ENCODE measurements at places on chromosomes 6 and 20.
A peak's percentile ranks its signal among the peaks of the same experiment; 100 is the strongest.

DNA sequence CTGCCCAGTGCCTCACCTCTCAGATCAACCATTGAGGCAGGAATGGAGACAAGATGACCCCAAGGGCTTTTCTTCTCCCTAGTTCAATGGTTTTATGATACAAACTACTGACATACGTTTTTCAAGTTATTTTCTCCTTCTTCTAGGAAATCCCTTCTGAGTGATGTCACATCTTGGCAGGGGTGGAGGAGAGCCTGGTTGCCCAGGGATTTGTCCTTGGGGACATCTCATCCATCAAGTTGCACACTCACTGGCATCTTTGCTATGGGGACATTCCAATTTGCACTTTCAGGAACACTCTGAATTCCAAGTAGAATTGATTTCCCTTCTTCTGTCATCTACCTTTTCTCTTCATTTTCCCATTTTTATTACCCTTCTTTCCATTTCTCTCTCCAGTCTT, 9.9 kb downstream of the ZFP57 start:
- no peak for DNase-seq

- DNase-seq = no peak
Measured at GRCh38 chr6:36845233-36845632, 6.0 kb upstream of the CPNE5 start.

- no peak for DNase-seq
Measured at GRCh38 chr6:155313602-155314091, 637 bp downstream of the TFB1M start.

DNA sequence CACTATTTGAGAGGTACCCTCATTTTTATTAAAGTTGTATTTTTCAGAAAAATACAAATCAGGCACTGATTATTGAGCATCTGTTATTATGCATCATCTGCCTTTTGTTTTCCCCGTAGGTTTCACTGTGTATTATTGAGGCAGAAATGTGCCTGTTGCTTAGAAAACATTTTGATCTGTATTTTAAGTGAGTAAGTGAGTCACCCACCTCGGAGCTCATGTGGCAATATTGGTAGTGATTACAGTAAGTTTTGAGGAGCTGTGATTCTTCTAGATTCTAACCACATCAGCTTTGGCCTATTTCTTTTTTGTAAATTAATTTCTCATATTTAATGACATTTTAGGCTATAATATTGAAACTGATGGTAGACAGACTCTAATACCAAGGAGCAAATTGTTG, 59.6 kb upstream of the LAMP5 start:
- no peak for DNase-seq

- DNase-seq = no peak
Measured at GRCh38 chr20:61449916-61450315, 197.9 kb downstream of the CDH4 start.

- no peak for DNase-seq
Measured at GRCh38 chr6:14658886-14659561, 541.5 kb downstream of the CD83 start.

DNA sequence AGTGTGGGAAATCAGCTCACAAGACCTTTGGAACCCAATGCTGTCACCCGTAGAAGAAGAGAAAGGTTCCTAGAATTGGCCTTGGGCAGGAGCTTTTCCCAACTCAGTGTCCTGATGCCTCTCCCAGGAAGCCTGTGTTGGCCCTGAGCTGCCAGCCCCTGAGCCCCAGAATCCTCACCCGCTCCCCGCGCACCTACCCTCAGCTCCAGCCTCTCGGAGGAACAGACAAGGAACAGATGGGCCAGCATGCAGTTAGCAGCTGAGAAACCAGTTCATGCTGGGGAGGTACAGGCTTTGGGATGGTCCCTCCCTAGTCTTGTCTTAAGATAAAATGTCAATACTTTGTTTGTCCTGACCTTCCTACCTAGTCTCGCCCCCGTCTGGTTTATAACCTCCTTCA, 121.9 kb upstream of the CDH4 start:
- no peak for DNase-seq

DNA sequence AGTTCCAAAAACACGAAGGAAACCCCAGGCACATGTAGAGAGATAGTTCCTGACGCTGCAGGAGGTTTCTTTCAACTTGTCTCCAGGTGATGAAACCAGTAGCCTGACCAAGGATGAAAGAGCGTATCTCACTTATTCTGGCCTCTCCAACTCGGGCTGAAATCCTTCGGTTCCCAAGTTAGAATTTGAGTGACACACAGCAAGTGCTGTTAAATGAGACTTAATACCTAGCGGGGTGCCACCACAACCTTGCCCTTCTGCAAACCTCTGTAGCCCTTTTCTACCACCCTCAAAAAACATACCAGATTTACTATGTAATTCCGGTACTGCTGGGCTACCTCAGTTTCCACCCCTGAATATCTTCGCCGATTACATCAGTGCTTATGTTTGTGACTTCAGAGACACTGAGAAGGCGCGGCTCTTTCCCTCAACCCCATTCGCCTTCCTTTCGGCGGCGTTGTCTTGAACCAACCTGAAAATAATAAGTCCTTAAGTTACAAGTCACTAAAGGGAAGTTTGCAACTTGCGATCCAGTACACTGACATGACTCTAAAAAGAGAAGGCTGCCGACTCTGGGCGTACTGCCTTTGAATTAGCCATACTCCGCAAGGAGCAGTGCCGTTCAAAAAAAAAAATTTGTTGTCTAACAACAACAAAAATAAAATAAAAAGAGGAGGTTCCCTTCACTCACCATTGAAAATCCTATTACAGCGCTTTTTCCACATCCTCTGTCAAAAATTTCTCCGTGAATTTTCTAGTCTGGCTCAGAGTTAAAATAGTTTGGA, 194.9 kb upstream of the ZNF184 start:
- no peak for DNase-seq

GRCh38 chr6:132675749-132676148, 16.8 kb upstream of the TAAR1 start:
- DNase-seq = no peak

GRCh38 chr6:119241111-119241465, 108.5 kb downstream of the MAN1A1 start:
- DNase-seq = no peak

DNA sequence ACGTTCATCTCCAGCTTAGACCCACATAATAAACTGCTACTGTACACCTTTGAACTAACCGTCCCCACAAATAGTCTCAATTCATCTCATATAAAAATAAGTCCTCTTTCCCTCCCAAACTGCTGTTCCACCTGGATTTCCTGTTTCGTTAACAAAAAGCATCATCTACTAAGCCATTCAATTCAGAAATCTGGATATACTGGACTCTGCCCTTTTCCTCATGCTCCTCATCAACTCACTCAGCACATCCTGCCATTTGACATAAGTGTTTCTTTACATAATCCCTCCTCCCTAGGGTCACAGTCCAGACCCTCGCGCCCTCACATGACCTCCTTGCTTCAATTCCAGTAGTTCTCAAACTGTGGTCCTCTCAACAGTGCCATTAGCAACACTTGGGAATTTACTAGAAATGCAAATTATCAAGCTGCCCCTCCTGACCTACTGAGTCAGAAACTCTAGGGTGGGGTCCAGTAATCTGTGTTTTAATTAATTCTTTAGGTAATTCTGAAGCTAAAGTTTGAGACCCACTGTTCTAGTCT, 4.5 kb downstream of the MKKS start:
- no peak for DNase-seq

- no peak for DNase-seq
Measured at GRCh38 chr6:134756374-134757025, 193.4 kb downstream of the ALDH8A1 start.

DNA sequence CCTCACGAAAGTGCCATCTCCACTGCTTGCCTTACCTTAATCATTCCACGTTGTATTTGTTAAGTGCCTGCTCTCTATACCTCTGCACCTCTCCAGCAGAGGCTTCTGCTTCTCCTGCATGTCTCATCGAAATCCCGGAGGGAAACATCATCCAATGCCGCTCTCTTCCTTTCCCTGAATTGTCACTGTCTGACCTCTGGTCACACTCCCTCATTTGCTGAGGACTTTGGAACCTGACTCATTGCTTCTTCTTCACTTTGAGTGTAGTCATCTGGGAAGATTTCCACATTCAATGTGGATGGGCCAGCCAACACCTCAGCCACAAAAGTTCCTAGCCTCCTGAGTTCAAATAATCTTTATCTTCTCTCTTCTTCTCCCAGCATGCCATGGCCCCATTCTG, 78.9 kb upstream of the BEND6 start:
- DNase-seq = no peak

GRCh38 chr6:102571236-102571908, 1177.9 kb downstream of the GRIK2 start:
- DNase-seq = no peak

- no peak for DNase-seq
Measured at GRCh38 chr20:40291493-40292135, 397.4 kb downstream of the MAFB start.

DNA sequence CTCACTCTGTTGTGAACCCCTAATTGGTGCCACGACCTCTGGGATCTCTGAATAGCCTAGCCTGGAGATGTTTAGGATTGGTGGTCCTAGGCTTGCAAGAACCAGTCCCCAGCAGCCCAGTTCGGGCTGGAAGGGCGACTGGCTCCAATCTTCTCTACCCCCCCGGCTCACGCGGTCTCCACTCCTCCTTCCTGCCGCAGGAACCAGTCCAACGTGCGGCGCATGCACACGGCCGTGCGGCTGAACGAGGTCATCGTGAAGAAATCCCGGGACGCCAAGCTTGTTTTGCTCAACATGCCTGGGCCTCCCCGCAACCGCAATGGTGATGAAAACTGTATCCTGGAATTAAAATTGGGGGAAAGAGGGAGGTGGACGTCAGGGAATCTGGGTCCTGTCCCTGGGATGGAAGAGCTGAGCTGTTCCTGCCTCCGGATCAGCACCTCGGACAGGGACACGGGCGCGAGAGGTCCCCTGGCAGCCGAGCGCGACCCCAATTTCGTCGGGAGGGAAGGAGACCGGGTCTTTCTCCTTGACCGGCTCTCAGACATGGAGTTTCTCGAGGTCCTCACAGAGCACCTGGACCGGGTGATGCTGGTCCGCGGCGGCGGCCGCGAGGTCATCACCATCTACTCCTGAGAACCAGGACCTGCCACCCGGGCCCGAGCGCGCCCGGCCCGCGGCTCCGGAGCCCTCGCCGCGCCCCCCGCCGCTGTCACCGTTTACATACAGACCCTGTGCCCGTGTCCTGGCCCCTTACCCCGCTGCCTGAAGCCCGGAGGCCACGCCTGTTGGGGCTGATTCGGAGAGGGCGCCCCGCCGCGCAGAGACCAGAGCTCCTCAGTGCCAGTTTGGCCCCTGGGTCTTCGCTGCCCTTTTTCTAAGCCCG, 28.2 kb downstream of the SLC12A5 start:
- no peak for DNase-seq

GRCh38 chr6:166650047-166650446, 23.0 kb upstream of the RPS6KA2 start:
- DNase-seq = no peak

DNA sequence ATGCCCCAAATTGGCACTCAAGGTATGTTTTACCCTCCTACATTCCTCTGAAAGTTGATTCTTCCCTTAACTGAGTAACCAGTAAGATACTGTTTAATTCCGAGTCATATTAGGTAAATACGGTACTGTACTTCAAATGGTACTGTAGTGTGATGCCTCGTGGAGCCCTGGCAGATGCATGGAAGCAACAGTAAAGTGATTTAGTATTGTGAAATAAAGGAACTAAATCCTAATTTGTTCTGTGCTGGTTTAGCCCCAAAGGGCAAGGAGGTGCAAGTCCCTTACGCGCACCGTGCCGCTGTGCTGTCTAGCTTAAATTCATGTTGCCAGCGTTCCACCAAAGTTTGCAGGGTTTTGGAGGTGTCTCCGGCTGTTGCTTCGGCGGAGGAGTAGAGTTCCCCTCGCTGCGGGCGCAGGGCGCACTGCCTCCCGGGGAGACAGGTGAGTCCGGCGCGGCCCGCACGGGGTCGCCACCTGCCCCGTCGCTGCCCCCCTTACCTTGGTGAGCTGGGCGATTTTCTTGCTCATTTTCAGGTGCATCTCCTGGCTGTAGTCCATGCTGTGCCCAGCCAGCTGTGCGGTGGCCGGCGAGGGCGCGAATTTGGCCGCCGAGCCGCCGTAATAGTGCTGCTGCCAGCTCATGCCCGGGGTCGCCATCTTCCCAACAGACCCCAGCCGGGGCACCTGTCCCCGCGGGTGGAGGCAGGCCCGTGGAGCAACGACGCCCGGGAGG, 655 bp downstream of the FAM184A start:
- DNase-seq = peak; percentile 60

DNA sequence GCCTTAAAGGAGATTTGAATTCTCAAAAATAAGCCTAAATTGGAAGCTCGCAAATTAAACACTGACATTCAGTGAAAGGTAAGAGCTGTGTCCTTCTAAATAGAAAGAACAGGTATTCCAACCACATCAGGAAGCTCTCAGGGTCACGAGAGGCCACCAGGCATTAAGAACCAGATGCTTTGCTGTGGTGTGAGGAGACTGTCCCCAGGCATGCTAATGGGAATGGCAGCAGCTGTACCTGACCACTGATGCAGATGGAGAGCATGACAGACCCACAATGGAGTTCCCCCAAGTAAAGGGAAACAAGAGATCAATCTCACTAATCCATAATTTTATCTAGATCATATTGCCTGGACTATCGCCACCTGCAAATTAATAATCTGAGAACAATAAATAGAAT, 658.9 kb upstream of the NOX3 start:
- DNase-seq = no peak

- no peak for DNase-seq
Measured at GRCh38 chr6:159646733-159647132, 46.3 kb downstream of the SOD2 start.

- peak; percentile 28 for DNase-seq
Measured at GRCh38 chr6:2209226-2209809, 36.1 kb downstream of the GMDS start.

DNA sequence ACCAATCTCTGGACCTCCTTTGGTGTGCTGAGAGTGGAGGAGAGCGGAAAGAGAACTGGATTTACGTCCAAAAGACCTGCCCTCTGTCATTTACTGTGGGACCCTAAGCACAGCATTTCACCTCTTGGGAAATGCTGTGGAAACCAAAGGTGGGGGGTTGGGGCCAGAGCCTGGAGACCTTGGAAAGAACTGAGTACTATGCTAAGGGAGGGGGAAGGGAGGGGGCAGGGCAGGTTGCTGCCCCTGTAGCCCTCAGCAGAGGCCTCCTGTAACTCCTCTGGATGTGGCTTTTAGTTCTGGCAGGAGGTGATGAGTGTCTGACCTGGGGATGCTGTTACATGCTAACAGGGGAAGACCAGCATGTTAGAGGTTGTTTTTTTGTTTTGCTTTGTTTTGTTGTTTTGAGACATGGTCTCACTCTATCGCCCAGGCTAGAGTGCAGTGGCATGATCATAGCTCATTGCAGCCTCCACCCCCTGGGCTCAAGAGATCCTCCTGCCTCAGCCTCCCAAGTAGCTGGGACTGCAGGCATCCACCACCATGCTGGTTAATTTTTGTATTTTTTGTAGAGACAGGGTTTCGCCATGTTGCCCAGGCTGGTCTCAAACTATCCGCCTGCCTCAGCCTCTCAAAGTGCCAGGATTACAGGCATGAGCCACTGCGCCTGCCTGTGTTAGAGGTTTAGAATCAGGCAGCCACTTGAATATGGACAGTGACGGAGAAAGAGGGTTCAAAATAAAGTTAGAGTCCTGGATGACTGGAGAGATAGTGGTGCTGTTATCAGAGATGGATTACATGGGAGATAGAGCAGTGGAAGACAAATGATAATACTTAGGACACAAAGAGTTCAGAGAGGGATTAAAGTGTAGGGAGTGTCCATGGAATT, 18.4 kb upstream of the PARD6B start:
- DNase-seq = no peak

Data from T-helper 1 cell (primary cell).